Anterior cingulate cortex (tissue), 58 donors: ENCODE measurements at places on chromosomes 1 and 21.

GRCh38 chr1:226920446-226920894, 19.6 kb upstream of the COQ8A start:
- DNase-seq: no peak

DNA sequence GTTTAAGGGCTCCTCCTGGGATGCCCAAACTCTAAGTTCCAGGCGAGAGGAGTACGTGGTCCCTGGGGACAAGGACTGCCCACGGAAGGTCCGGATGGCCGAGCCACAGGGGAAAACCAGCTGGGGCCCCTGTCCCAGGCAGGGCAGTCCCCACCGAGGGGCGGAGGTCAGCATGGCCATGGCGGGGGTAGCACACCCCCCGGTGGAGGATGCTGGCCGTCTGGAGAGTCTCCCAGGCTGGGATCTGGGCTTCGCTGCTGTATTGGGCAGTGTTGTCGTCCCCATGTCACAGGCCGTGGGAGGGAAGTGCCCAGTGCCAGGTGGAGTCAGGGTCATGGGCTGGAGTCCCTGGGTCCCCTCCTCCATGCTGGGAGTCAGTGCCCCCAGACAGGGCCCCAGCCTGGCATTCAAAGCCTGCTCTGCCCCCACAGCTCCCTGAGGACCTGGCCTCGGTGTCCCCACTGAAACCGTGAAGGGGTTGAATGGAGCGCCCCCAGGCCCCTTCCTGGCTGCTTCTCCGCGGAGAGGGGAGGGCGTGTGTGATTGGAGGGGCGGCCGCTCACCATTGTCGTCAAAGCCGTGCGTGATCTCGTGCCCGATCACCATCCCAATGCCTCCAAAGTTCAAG, 6.8 kb downstream of the PRXL2B start:
- no peak for DNase-seq

DNA sequence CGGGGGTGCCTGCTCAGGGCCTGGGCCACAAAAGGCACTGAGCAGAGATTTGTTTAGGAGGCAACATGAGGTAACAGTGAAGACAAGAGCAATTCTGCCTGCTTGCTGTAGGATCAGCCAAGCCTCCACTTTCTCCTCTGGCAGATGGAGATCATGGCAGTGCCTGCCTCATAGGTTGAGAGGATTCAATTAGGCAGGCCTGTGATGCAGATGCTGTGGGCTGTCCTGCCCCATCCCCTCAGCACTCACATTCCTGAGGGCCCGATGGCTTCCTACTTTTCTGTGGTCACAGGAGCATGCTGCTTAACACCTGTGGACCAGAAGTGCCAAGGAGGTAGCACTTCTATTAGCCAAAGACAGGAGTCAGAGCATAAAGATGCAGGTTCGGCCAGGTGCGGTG, 1.2 kb upstream of the UBL4B start:
- no peak for DNase-seq

DNA sequence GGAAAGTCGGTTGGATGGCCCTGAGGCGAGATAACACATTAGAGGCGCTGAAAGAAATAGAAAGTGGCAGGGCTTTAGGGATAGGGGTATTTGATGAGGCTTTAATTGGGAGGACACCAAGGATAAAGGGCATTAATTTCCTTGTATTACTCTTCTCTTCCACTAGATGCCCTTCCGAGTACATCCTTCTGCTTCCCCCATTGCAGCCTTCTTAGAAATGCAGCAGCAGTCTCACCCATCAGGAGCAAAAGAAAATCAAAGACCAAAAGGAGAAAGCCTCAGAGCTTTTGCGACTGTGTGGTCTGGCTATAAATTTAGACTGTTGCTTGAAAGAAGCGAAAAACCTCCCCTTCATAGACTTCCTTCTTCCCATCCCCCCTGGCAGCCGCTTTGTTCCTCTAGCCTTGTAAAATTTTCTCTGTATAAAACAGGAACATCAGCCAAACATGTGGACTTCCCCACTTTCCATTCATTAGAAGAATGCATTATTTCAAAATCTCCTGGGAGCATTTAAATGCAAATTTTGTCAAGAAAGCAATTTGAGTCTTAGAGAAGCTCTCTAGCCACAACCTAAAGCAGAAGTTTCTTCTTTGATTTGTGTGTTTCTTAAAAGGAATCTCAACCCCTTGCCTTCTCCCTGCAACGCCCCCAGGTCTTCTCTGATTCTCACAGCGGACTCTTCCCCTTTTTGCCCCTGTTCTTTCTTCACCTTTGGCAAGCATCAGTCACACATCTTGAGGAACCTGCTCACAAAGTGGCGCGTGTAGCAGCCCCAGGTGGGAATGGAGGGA, 76.6 kb downstream of the NDUFS5 start:
- peak; percentile 54 for DNase-seq

- no peak for DNase-seq
Measured at GRCh38 chr1:40339420-40340323, 22.6 kb upstream of the COL9A2 start.

DNA sequence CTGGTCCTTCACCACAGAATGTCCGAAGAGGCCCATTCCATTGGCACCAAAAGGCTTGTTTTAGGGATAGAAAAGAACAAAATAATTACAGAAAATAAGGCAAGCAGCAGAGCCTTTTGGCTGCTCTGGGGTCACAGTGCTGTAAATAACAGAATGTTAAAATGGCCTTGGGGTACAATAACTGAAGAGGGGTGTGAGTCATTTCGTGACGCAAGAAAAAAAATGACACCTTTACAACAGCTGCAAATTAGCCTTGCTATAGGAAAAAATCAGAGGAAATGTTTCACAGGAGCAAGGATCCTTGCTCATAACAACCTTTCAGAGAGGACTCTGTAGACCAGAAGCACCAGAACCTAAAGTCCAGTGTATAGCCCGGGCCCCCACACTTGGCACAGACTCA, 483.4 kb downstream of the OMA1 start:
- DNase-seq: no peak
